Activated CD8-positive, alpha-beta memory T cell treated with anti-CD3 and anti-CD28 coated beads for 1 hour (primary cell): ENCODE measurements at places on chromosomes 3 and 15.
A peak's percentile ranks its signal among the peaks of the same experiment; 100 is the strongest.

DNA sequence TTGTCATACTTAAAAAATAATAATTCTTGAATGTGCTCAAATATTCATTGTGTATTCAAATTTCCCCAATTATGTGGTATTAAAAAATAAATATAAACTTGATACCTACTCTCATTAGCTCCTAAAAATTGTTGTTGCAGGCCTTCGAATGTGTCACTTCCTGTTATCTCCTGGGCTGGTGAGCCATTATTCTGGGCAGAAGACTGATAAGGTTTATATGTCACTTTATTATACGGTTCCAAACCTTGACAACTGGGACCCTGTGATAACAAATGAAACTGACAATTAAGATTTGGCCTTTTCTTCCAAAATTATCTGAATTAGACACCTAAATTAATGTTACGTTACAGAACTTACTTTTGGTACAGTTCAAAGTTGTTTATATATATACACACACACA is 15.0 kb downstream of the CEP152 start:
- no peak for DNase-seq

GRCh38 chr3:185606196-185606595 is 20.1 kb downstream of the SENP2 start:
- no peak for DNase-seq

GRCh38 chr3:67083277-67083676 is 85.2 kb downstream of the KBTBD8 start:
- peak; percentile 1 for DNase-seq

DNA sequence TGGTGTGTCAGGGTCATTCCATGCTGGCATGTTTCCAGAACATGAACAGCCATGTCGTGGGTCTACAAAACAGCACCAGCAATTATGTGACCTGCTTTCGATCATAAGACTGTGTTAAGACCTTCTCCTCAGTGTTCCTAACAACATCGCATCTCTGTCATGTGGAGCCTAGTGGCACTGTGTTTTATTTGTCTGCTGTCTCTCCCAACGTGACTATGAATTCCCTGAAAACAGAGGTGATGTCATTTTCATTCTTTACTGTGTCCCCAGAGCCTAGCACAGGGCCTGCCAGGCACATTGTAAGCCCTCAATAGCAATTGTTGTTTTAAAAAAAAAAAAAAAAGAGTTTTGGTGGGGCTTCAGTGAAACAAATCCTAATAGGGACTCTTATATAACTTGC is 94.2 kb upstream of the IL12A start:
- DNase-seq = no peak

DNA sequence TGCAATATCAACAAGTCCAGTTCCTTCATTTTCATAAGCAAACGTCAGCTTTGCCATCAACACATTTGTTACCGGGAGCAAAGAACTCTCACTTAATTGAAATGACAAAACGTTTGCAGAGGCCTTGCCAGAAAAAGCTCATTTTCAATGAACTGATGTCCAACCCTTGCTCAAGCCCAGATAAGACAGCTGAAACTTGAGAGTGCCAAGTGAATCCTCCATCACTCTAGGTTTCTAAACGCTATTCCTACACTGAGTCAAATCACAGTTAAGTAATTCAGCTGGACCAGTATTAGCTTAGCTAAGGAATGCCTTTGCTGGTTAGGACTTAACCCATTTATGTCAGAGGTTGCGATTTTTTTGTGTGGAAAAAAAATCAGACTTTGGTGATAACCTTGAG is 11.5 kb downstream of the CHSY1 start:
- DNase-seq = no peak

- DNase-seq = no peak
These were observed 77.5 kb downstream of the TBC1D5 start for GRCh38 chr3:17664923-17665322.

DNA sequence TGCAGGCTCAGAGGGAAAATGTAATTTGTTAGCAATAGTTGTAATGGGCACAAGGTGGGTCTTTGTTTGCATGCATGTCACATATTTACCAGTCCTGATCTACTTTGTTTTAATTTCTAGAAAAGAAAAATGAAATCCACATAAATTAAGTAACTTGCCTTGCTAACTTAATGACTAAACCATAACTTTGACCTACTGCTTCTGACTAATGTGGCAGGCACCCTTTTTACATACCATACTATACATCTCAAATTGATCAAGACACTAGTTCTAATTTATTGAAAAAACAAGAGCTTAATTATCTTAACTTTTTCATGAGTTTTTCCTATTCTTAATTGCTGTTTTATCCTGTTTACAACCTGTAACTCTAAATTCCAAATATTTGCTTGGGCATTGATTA is 93.2 kb downstream of the ATP11B start:
- no peak for DNase-seq

DNA sequence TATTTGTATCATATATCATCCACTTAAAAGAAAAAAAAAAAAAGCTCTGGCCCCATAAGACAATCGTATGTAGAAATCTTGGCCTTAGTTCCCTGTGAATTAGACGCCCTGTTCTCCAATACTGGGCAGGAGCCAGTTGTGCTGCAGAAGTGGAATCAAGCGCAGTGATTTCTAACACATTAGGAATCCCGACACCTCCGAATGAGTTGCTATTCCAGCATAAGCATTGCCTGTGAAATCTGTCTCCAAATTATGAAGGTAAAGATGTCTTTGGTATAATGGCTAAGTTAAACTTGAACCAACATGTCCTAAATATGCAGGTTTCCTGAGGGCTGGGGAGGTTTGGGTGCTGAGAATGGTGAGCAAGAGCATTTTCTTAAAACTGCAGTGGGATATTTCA is 199.4 kb upstream of the ARRDC4 start:
- DNase-seq = no peak

DNA sequence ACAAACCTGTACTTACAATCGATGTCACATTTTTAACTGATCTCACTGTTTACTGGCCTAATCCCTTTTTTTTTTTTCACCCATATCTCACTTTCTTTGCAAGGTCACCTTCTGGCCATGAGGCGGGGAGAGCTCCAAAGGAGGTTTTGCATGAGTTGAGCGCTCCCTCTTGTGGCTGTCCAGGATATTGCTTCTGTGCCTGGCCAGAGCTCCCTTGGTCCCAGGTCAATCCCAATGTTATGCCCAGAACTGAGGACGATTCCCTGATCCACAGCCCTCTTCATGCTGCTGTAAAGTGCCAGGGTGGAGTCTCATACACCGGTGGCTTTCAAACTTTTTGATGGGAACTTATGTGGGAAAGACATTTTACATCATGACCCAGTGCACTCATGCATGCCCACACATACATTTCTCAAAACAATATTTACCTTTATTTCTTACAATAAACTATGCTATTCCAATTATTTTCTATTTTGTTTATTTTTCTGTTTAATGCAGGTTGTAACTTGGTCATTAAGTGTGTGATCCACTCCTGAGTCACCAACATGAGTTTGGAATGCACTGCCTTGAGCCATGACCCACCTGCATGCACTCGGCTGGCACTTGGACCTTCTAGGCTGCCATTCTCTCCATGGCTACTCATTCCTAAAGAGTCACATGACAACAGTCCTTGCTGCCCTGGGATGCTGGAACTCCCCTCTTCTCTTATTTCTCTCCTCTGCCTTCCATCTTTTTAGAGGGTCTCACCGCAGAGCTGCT is 9.6 kb upstream of the SST start:
- DNase-seq = peak; percentile 50

DNA sequence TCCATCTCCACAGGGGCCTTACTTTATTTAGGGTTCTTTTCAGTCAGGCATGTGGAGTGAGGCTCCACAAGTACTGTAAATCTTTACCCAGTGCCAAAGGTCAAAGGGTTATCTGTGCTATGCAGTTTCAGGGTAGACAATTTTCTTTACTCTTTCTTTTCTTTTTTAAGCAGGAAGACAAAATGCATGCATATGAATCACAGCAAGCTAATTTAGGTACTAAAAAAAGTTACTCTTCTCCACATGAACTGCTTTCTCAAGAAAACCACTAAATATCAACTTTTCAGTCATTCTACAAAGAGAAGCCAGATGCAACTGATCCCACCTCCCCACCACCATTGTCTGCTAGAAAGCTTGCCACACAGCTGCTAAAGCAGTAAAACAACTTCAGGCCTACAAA is 73.3 kb upstream of the PYGO1 start:
- DNase-seq = no peak

DNA sequence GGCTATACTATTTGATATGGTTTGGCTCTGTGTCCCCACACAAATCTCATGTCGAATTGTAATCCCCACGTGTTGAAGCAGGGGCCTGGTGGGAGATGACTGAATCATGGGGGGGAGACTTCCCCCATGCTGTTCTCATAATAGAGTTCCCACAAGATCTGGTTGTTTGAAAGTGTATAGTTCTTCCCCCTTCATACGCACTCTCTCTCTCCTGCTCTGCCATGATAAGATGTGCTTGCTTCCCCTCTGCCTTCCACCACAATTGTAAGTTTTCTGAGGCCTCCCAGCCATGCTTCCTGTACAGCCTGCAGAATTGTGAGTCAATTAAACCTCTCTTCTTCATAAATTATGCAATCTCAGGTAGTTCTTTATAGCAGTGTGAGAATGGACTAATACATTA is 290.1 kb upstream of the CHRM5 start:
- no peak for DNase-seq

DNA sequence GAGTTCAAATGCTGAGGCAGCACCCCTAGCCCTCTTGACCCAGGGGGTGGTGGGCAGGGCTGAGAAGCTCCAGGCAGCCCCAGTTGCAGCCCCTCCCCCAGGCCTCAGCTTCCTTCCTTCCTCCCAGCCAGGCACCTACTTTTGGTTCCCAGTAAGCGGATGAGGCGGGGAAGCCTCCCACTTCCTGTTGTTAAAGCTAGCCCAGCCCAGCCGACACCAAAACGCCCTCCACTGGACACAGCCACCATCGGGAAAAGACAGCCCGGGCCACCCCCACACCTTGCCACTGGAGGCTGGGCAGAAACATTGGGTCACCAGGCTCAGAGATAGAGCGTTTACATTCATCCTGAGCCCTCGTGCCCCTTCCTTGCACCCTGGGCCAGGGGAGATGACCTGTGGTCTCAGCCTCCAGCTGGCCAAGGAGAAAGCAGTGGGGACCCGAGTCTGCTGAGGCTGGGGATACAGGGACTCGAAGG is 3.5 kb downstream of the DUSP7 start:
- DNase-seq = no peak

DNA sequence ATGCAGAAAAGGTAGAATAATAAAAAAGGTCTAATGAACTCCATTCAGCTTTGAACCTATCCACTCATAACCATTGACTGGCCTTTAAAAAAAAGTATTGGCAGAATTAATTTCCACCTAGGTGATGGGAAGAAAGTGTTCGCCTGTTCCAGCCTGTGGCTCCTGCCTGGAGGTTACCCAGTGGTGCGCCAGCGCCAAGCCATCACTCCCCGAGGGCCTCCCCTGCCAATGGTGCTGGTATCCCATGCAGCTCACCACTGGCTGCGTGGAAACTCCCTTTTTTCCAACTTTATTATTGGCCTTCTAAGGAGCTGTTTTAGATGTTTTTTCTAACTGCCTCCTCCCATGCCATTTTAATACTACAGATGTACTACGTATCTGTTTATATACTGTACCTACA is 29.4 kb downstream of the NIPA2 start:
- DNase-seq = no peak

DNA sequence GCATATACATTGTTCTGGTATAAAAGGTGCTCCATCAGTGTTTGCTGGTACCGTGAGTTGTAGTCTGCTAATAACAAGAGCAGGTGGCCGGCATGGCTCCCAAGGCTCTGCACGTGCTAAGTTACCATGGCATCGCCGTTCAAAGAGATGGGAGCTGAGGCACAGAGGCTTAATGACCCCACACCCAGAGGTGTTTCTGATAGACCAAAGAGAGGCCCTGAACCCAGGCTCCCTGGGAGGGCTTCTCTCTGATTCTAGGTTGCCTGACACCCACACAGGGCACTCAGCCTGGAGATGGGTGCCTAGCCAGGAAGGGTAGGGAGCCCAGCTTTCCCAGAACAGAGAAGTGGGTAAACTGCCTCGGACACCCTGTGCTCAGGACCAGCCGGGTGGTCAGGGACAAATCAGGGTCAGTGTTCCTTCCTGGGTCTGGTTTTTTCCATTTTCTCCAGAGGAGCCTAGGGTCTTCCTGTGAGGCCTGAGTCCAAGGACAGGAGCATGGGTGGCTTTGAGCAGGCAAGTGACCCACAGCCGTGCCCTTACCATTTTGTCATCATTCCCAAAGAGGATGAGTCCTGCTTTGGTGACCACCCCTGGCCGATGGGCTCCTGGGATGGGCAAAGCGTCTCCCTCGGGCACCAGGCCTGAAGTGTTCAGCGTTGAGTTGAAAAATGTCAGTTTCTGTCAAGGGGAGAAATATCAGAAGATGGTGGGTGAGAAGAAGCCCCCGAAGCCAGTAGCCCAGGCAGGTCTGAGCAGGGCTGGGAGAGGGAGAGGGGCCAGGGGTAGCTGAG is 27.3 kb downstream of the ALDH1L1 start:
- DNase-seq = no peak

GRCh38 chr3:194840661-194841514 is 155.2 kb downstream of the FAM43A start:
- no peak for DNase-seq

GRCh38 chr3:58572634-58573230 is 4.5 kb downstream of the FAM107A start:
- DNase-seq = no peak

DNA sequence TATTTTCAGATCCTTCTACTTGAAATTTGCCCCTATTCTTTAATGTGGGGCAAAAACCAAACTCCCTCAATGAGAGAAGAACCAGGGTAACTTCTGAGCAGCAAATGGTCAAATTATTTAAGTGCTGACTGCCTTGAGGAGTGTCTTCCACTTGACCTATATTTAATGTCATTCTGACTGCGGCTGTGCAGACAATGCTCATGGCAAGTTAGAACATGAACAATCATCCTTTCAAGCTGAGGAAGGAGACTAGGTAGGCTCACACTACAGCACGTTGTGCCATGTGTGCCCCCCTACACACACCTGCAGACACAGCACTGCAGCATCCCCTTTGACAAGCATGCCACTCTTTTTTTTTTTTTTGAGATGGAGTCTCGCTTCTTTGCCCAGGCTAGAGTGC is 98.2 kb downstream of the OSBPL10 start:
- DNase-seq = no peak

DNA sequence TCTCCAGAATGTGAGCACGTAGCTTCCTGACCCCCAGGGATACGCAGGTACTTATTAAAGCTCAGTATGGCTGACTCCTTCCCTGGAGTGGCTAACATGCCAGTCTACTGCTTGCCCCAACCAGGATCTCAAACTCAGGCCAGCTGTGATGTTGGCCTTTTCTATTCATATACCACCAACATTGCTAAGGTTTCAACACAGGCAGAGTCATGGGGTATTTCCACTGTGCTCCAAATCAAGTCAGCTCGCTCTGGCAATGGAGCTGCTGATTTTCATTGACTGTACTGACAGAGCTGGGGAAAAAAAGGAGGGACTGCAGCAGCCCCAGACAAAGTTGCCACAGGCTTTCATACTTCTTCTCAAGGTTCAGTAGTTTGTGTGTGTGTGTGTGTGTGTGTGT is 87.0 kb downstream of the CFAP20DC start:
- DNase-seq = no peak
